ENCODE measurements at places on chromosomes 6 and 20. TPM values are rescaled to one million over a fixed set of nuclear protein-coding genes. Genes with fewer than 3 reads are reported as not detected.

The WDR46 gene
- total RNA-seq = 197 TPM

The PARD6B gene
- 6.8 TPM for total RNA-seq

The PREP gene
- 48.9 TPM for total RNA-seq

The ULBP2 gene
- 0.51 TPM for total RNA-seq

The TRIM10 gene
- total RNA-seq = not detected

The TNFRSF21 gene
- 4.8 TPM for total RNA-seq

The ARFGEF2 gene
- total RNA-seq = 28.3 TPM

The GPR63 gene
- total RNA-seq = 0.57 TPM

The KPNA5 gene
- total RNA-seq = 18.0 TPM

The BCL2L1 gene
- 274 TPM for total RNA-seq

The PCSK2 gene
- not detected for total RNA-seq

The C6orf163 gene
- 0.76 TPM for total RNA-seq

The SCRT2 gene
- total RNA-seq = not detected

The NOX3 gene
- not detected for total RNA-seq

The F13A1 gene
- 0.14 TPM for total RNA-seq

All from activated T-cell treated with anti-CD3 and anti-CD28 coated beads, Interleukin-2, amount 50 U/mL, for 4 hours (primary cell).